Stimulated activated CD8-positive, alpha-beta memory T cell treated with anti-CD3 and anti-CD28 coated beads, Interleukin-4, amount 100 ng/mL, for 4 hours (primary cell): ENCODE measurements at places on chromosomes 5 and 9.

DNA sequence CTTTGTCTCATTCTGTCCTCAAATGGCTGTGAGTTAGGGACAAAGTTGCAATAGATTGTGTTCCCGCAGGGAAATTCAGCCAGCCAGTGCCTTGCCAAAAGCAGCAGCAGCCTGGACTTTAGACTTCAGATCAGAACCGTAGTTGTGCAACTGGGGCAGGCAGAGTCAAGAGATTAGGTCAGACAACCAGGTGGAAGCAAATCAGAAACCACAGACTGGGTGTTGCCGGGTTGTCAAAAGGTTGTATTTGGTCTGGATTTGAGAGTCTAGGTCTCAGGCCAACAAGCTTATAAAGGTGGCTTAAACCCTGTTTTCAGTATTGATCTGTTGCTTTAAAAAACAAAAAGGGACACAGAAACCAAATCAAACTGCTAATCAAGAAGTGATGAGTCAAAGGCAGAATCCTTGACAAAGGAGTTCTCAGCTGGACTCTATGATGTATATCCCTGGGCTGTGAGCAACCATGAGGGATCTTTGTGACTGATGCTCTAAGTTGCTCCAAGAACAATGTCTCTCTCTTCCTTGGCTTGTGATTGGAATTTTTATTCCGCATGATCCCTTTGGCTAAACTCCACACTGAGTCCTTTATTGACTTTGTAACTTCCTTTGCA lies 20.9 kb downstream of the RFK start:
- DNase-seq, result no peak

DNA sequence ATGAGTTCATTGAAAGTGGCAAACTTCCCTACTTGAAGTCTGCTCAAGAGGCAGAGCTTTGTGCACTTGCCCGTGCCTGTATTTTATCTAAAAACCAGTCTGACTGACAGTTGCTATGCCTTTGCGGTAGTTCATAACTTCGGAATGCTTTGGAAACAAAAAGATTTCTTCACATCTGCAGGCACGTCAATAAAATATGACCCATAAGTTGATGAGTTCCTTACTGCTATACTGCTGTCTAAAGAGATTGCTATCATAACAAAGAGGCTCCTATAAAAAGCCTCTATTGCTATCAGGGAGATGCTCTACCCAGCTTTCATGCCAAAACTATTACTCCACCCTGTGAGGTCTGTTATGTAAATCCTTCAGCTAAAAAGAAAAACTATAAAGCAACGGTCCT lies 25.4 kb upstream of the RNF20 start:
- no peak for DNase-seq

- DNase-seq, result no peak
Observed at GRCh38 chr5:95178046-95178651, 106.7 kb downstream of the MCTP1 start.

GRCh38 chr5:112720576-112720975 lies 17.1 kb upstream of the APC start:
- DNase-seq, result no peak

GRCh38 chr5:17713301-17713700 lies 79.0 kb downstream of the TAF11L14 start:
- DNase-seq, result no peak
